ENCODE measurements at places on chromosomes 2 and 18. TPM values are rescaled to one million over a fixed set of nuclear protein-coding genes. Genes with fewer than 3 reads are reported as not detected.

- no peaks in the 10 kb centered on the region for H3K27me3 ChIP-seq
- H3K4me1 ChIP-seq = no peaks in the 10 kb centered on the region
- H3K27ac ChIP-seq = no peak overlapping the region
These were observed 494.1 kb upstream of the MEIS1 start for GRCh38 chr2:65940856-65941255.

The IL36G gene
- total RNA-seq = 0.48 TPM

- peaks cover 12% of the 10 kb centered on the region for H3K4me1 ChIP-seq
- no peak overlapping the region for H3K4me3 ChIP-seq
- H3K36me3 ChIP-seq = peaks cover 100% of the 10 kb centered on the region
- no peaks in the 10 kb centered on the region for H3K27me3 ChIP-seq
- no peak for ATAC-seq
- H3K27ac ChIP-seq = no peak overlapping the region
These were observed 25.4 kb downstream of the NOP58 start for GRCh38 chr2:202290970-202291369.

DNA sequence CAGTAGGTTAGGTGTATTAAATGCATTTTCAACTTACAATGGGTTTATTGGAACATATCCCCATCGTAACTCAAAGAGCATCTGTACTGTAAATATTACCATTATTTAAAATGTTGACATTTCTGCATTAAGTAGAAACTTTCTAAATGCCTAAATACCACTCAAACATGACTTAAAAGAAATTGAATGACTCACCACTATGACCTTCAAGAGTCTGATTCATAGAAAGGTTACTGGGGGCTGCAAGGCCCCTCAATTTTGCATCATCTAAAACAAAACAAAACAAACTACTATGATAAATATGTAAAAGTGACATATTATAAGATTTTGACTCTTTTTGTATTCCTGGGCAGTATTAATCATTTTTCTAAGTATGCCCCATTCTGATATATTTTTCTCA lies 7.6 kb downstream of the WDR35 start:
- no peak overlapping the region for H3K4me3 ChIP-seq
- H3K27me3 ChIP-seq = no peaks in the 10 kb centered on the region
- H3K36me3 ChIP-seq = peaks cover 21% of the 10 kb centered on the region
- H3K4me1 ChIP-seq = no peaks in the 10 kb centered on the region

DNA sequence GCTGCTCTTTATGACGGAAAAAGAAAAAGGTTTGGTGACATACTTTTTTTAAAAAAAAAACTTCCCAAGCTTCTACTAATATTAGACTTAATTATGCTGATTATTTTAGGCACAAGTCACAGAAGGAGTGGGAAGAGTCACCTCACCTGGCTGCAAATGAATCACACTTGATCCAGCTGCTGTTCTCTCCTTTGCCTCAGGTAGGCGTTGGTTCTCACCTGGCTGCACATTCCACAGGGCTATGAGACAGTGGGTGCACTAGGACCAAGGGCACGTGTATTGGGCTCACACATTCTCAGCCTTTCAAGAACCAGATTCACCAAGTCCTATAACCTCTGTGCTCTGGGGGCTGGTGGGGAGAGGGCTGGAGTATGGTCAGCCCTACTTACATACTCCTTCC lies 93.3 kb downstream of the TGFA start:
- H3K27me3 ChIP-seq = no peaks in the 10 kb centered on the region
- no peak overlapping the region for H3K27ac ChIP-seq

DNA sequence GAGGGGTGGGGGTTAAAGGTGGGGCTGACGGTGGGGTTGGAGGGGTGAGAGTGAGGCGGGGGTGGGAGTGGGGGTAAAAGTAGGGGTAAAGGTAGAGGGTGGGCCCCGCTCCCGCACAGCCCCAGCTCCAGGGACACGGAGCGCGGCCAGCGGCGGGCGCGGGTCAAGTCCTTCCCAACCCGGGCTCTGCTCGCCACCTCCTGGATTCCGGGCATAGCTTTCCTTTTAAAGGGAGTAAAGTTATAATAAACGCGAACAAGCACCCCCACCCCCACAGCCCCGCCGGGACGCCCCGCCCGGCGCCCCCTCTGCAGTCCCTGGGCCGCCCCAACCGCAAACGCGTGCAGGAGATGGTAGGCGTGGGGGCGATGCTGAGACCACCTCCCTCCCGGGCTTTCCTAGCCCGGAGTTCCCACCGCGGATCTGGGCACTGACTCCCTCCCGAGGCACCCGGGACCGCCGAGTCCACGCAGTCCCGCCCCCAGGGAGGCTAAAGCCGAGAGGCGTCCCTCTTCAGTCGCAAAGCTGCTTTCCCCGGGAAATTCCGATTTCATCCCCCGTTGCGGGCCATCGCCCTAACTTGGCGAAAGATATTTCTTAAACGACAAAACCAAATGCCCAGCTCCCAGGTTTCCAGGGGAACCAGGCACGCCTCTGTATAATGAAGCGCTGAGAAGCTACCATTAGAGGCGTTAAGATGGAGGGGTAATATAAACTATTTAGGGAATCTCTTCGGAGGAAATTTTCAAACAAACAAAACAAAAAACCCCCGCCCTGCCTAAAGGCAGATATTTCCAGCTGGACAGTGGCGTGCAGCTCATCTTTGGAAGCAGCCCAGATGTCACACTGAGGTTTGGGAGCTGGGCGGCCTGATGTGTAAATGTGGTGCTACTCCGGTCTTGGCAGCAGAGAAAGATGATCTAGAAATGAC lies at the start of gene LIMS2:
Gene LIMS2 (minus strand): TSS at position 200 of the 931 bp plus-strand sequence. CDS start 506 bp downstream, outside the sequence.
- no peaks in the 10 kb centered on the region for H3K36me3 ChIP-seq
- H3K4me3 ChIP-seq = peak within 1 kb of the TSS; percentile 77
- no peak for ATAC-seq
- H3K4me1 ChIP-seq = no peaks in the 10 kb centered on the region
- H3K27me3 ChIP-seq = peaks cover 47% of the 10 kb centered on the region

DNA sequence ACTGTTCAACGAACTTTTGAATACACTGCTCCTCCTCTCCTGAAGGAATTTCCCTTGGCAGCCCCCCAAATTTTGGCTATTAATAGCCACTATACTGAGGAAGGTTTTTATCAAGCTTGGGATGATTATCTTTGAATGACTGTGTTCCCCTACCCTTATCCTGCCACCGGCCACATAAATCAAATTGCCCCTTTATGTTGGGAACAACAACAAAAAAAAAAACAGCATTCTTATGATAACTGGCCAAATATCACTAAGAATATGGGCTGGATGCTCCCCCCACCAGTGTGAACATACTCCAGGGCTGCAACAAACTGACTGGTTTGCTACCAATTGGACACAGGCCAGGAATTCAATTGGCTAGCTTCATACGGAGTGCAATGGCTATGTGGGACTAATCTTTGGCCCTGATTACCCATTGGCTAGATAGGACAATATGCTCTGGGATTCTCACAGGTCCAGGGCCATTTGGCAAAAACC lies 20.6 kb downstream of the DUSP11 start:
- ATAC-seq = no peak
- H3K27ac ChIP-seq = no peak overlapping the region
- H3K27me3 ChIP-seq = no peaks in the 10 kb centered on the region
- H3K36me3 ChIP-seq = peaks cover 97% of the 10 kb centered on the region

The DPP10 gene
- not detected for total RNA-seq

GRCh38 chr2:20423359-20423758 lies 23.5 kb upstream of the RHOB start:
- H3K4me1 ChIP-seq = peaks cover 7% of the 10 kb centered on the region
- no peaks in the 10 kb centered on the region for H3K27me3 ChIP-seq
- ATAC-seq = no peak
- H3K4me3 ChIP-seq = no peak overlapping the region
- peak overlapping the region; percentile 74 for H3K27ac ChIP-seq

- no peak for ATAC-seq
- H3K27me3 ChIP-seq = peaks cover 9% of the 10 kb centered on the region
- H3K36me3 ChIP-seq = no peaks in the 10 kb centered on the region
- peaks cover 4% of the 10 kb centered on the region for H3K4me1 ChIP-seq
- no peak overlapping the region for H3K27ac ChIP-seq
- no peak overlapping the region for H3K4me3 ChIP-seq
These were observed 64.9 kb downstream of the ACTR2 start for GRCh38 chr2:65292461-65293011.

- H3K4me3 ChIP-seq = no peak overlapping the region
- H3K4me1 ChIP-seq = no peaks in the 10 kb centered on the region
- no peak for ATAC-seq
- H3K36me3 ChIP-seq = no peaks in the 10 kb centered on the region
- peaks cover 1% of the 10 kb centered on the region for H3K27me3 ChIP-seq
- no peak overlapping the region for H3K27ac ChIP-seq
These were observed 51.7 kb upstream of the ATIC start for GRCh38 chr2:215260097-215260677.

- ATAC-seq = no peak
- no peaks in the 10 kb centered on the region for H3K27me3 ChIP-seq
- peaks cover 15% of the 10 kb centered on the region for H3K36me3 ChIP-seq
- no peak overlapping the region for H3K4me3 ChIP-seq
These were observed 4.6 kb upstream of the RNF181 start for GRCh38 chr2:85590950-85591349.

The FANCL gene
- total RNA-seq = 32.7 TPM

GRCh38 chr2:9970200-9971044 lies 18.9 kb downstream of the GRHL1 start:
- ATAC-seq = no peak
- H3K27me3 ChIP-seq = no peaks in the 10 kb centered on the region
- no peak overlapping the region for H3K27ac ChIP-seq
- H3K4me3 ChIP-seq = no peak overlapping the region
- no peaks in the 10 kb centered on the region for H3K36me3 ChIP-seq

The C2orf15 gene
- 1.9 TPM for total RNA-seq

GRCh38 chr2:113034016-113034415 lies 18.7 kb downstream of the IL36B start:
- H3K4me1 ChIP-seq = no peaks in the 10 kb centered on the region
- no peaks in the 10 kb centered on the region for H3K36me3 ChIP-seq
- H3K27ac ChIP-seq = no peak overlapping the region
- ATAC-seq = no peak

The HRH4 gene
- 3.8 TPM for total RNA-seq
